Astrocyte (in vitro differentiated cells and primary cell): ENCODE measurements at places on chromosomes 5 and 9. TPM values are rescaled to one million over a fixed set of nuclear protein-coding genes. Genes with fewer than 3 reads are reported as not detected.
A peak's percentile ranks its signal among the peaks of the same experiment; 100 is the strongest.

Gene NMUR2
- total RNA-seq: not detected in 2 replicates

Gene C5orf58
- total RNA-seq: not detected in 2 replicates

Gene ESM1
- total RNA-seq: 0.54 TPM in 1 of 2 replicates, not detected in the other

Gene HAPLN1
- 45.0 and 71.9 TPM in 2 replicates for total RNA-seq

Gene AHRR
- total RNA-seq: 8.6 and 10.5 TPM in 2 replicates

Gene MTX3
- 13.8 and 14.0 TPM in 2 replicates for total RNA-seq

Gene DIPK1B
- 22.4 and 23.2 TPM in 2 replicates for total RNA-seq

Gene ARL14EPL
- total RNA-seq: not detected in 2 replicates

Gene NR4A3
- 3.2 and 3.6 TPM in 2 replicates for total RNA-seq

Gene MCTP1
- total RNA-seq: 40.6 and 45.9 TPM in 2 replicates

Gene SPINK6
- total RNA-seq: not detected in 2 replicates

Gene PCA3
- total RNA-seq: not detected in 2 replicates

Gene CD72
- total RNA-seq: 1.8 and 2.4 TPM in 2 replicates

Gene DAB2IP
- total RNA-seq: 41.4 and 41.7 TPM in 2 replicates

Gene GFI1B
- total RNA-seq: not detected in 2 replicates

Gene ENDOG
- total RNA-seq: 17.8 and 18.6 TPM in 2 replicates

Gene ARID3C
- 0.16 and 0.19 TPM in 2 replicates for total RNA-seq

Gene PCDHGA7
- total RNA-seq: 0.57 and 0.62 TPM in 2 replicates

Gene RAB3C
- 0.45 and 1.3 TPM in 2 replicates for total RNA-seq

GRCh38 chr9:79968533-79968932 lies 396.8 kb downstream of the TLE4 start:
- H3K27ac ChIP-seq: no peak overlapping the region
- H3K27me3 ChIP-seq: peaks cover 3% of the 10 kb centered on the region
- H3K4me1 ChIP-seq: no peaks in the 10 kb centered on the region
- H3K4me3 ChIP-seq: no peak overlapping the region

- no peaks in the 10 kb centered on the region for H3K36me3 ChIP-seq
- peaks cover 15% of the 10 kb centered on the region for H3K4me1 ChIP-seq
- H3K4me3 ChIP-seq: no peak overlapping the region
- peak; percentile 40 for DNase-seq
- H3K27ac ChIP-seq: no peak overlapping the region
- H3K27me3 ChIP-seq: no peaks in the 10 kb centered on the region
Measured at GRCh38 chr9:133691626-133692363, 46.4 kb downstream of the SARDH start.

- no peaks in the 10 kb centered on the region for H3K27me3 ChIP-seq
- H3K27ac ChIP-seq: no peak overlapping the region
- no peak overlapping the region for H3K4me3 ChIP-seq
- peaks cover 19% of the 10 kb centered on the region for H3K4me1 ChIP-seq
Measured at GRCh38 chr5:137340881-137341280, 158.2 kb downstream of the SPOCK1 start.

GRCh38 chr5:100694100-100694499 lies 158.9 kb downstream of the FAM174A start:
- H3K27me3 ChIP-seq: no peaks in the 10 kb centered on the region
- no peaks in the 10 kb centered on the region for H3K4me1 ChIP-seq
- no peak for DNase-seq
- no peak overlapping the region for H3K4me3 ChIP-seq
- H3K36me3 ChIP-seq: no peaks in the 10 kb centered on the region

DNA sequence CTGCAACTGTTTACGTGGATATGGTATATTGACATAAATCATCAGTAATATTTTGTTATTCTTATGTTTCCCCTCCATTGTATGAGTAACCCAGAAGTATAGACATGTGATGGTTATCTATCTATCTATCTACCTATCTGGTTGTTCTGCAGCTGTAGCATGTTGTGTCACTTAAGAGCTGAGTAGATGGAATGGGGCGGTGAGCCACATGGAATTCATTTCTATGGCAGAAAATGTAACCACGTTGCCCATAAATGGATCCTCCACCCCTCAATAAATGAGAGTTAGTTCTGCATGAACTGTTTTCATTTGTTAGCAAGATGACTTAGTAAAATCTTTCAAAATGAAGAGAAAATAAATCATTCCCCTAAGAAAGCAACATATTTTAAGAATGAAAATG lies 553.2 kb downstream of the MAT2B start:
- H3K36me3 ChIP-seq: no peaks in the 10 kb centered on the region
- no peak for DNase-seq
- H3K4me1 ChIP-seq: no peaks in the 10 kb centered on the region
- no peak overlapping the region for H3K4me3 ChIP-seq

DNA sequence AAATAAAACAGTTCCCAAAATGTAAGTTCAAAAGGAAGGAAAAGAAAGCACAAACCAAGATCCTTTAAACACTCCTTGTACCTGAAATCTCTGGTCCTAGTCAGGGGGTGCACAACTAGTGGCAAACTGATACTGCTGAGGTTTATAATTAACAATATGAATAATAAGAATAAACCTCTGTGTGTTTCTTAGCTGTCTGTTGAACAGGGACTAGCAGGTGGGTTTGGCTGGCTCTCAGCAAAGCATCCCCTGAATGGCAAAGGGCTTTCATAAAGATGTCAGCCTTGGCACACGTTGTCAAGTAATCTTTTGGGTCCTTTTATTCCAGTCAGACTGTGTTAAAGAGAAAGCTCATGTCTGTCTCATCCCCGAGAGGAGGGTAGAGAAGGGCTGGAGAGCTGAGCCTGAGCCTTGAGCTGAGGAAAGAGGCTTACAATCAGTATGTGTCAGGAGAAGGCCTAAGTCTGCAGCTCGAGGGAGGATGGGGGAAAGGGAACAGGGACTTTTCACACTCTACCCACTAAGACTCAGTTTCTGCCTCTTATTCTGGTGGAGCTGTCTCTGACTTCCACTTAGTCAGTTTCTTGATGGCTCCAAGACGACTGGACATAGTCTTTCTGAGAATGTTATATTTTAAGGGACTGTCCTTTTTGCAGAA lies 123.0 kb downstream of the GALNT10 start:
- H3K27me3 ChIP-seq: no peaks in the 10 kb centered on the region
- H3K4me3 ChIP-seq: no peak overlapping the region
- H3K4me1 ChIP-seq: peaks cover 28% of the 10 kb centered on the region
- H3K36me3 ChIP-seq: peaks cover 3% of the 10 kb centered on the region
- H3K27ac ChIP-seq: no peak overlapping the region

GRCh38 chr9:127841087-127841835 lies 13.2 kb downstream of the ENG start:
- H3K27me3 ChIP-seq: no peaks in the 10 kb centered on the region
- H3K36me3 ChIP-seq: no peaks in the 10 kb centered on the region
- H3K4me3 ChIP-seq: no peak overlapping the region
- DNase-seq: no peak
- no peak overlapping the region for H3K27ac ChIP-seq

DNA sequence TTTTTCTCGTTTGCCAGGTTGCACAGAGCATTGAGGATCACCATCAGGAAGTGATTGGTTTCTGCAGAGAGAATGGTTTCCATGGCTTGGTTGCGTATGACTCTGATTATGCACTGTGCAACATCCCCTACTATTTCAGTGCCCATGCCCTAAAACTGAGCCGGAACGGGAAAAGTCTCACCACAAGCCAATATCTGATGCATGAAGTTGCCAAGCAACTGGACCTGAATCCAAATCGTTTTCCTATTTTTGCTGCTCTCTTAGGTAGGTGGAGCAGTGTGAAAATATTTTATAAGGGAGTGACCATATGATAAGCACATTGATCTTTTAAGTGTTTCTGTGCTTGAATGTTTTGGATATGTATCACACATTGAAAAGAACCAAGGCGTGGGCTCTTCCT lies 17.7 kb upstream of the FAM120AOS start:
- H3K36me3 ChIP-seq: no peaks in the 10 kb centered on the region
- DNase-seq: peak; percentile 53
- H3K4me3 ChIP-seq: no peak overlapping the region
- no peaks in the 10 kb centered on the region for H3K27me3 ChIP-seq

- DNase-seq: no peak
- no peak overlapping the region for H3K4me3 ChIP-seq
- peaks cover 47% of the 10 kb centered on the region for H3K4me1 ChIP-seq
- no peaks in the 10 kb centered on the region for H3K27me3 ChIP-seq
- no peak overlapping the region for H3K27ac ChIP-seq
Measured at GRCh38 chr9:124662561-124662960, 108.5 kb downstream of the NR6A1 start.

- peaks cover 17% of the 10 kb centered on the region for H3K4me1 ChIP-seq
- H3K36me3 ChIP-seq: no peaks in the 10 kb centered on the region
Measured at GRCh38 chr9:72315089-72315509, 49.9 kb downstream of the ZFAND5 start.

DNA sequence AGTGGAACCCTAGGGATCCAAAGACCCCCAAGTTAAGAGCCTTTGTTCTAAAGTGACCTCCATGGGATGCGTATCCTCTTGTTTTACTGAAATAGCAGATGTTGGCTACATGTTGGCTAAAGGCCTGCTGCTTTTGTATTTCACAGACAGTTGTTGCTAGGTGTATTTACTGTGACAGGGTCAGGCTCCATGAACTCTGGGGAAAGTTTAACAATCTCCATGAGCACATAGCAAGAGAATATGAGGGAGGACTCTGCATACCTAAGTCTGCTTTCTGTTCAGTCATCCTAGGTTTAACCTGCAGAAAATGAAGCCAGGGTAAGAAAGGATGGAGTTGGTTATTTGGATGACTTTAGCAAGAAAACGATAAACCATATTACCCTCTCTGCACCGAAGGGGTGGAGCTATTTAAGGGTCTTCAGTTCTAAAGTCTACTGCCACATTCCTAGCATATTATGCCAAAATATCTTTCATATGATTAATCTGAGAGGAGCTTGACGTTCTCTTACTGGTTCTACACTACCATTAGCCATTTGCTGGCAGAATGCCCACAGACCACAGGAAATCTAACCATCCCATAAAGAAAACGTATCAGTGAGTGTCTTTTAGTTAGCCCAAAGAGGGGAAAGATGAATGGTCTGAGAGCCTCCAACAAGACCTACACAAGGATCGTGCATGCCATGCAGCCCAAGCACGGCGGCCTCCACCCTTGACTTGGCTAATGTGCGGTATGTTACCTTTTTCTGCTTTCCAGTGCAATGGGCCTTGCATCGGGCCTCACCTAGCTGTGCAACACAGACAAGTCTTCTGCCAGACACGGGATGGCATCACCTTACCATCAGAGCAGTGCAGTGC lies 127.8 kb downstream of the SAXO1 start:
- H3K4me3 ChIP-seq: no peak overlapping the region
- peaks cover 11% of the 10 kb centered on the region for H3K36me3 ChIP-seq
- H3K27me3 ChIP-seq: no peaks in the 10 kb centered on the region
- peak; percentile 71 for DNase-seq
- H3K4me1 ChIP-seq: peaks cover 40% of the 10 kb centered on the region
- peak overlapping the region; percentile 83 for H3K27ac ChIP-seq

- DNase-seq: no peak
- peaks cover 11% of the 10 kb centered on the region for H3K4me1 ChIP-seq
- H3K36me3 ChIP-seq: peaks cover 22% of the 10 kb centered on the region
- no peaks in the 10 kb centered on the region for H3K27me3 ChIP-seq
Measured at GRCh38 chr5:32602906-32603305, 17.5 kb downstream of the SUB1 start.

DNA sequence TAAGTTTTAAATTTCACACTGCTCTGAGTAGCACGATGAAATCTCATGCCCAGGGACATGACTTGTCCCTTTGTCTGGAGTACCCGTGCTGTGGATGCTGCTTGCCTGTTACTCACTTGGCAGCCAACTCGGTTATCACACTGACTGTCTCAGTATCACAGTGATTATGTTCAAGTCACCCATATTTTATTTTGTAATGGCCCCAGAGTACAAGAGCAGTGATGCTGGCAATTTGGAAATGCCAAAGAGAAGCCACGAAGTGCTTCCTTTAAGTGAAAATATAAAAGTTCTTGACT lies 22.8 kb upstream of the SCGB3A2 start:
- no peaks in the 10 kb centered on the region for H3K36me3 ChIP-seq
- no peak for DNase-seq
- H3K27me3 ChIP-seq: no peaks in the 10 kb centered on the region
- H3K4me1 ChIP-seq: no peaks in the 10 kb centered on the region

- H3K4me3 ChIP-seq: no peak overlapping the region
- no peak for DNase-seq
- H3K27ac ChIP-seq: no peak overlapping the region
- H3K4me1 ChIP-seq: no peaks in the 10 kb centered on the region
- H3K27me3 ChIP-seq: no peaks in the 10 kb centered on the region
Measured at GRCh38 chr5:45533663-45534062, 162.5 kb downstream of the HCN1 start.

DNA sequence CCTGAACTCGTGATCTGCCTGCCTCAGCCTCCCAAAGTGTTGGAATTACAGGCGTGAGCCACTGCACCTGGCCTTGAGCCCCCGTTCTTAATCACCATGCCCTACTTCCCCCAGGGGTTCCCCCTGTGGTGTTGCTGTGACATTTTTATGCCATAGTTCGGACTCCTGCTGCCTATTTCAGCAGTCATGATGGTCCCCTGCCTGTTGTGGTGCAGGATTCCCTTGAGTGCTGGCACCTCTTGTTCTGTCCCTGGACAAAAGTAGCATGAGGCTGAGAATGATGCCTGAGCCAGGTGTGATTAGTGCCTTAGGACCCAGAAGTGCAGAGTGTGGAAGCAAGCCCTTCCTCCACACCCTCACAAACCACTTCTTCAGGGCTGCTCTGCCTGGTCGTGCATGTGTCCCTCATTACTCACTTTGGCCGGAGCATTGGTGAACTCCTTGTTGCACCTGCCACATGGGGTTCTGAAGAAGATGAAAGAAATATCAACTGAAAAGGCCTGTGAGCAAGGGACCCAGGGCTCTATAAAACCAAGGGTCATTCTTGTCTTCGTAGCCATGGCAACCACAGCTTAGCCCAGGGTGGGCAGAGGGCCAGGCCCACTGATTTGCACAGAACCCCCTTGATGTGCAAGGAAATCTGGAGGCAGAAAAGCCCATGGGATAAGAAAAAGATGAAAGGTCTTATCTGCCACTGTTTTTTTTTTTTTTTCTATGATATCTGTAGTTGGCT lies 228.0 kb downstream of the NTRK2 start:
- H3K4me3 ChIP-seq: no peak overlapping the region
- no peak overlapping the region for H3K27ac ChIP-seq
- no peak for DNase-seq
- no peaks in the 10 kb centered on the region for H3K4me1 ChIP-seq
- no peaks in the 10 kb centered on the region for H3K36me3 ChIP-seq
- H3K27me3 ChIP-seq: peaks cover 3% of the 10 kb centered on the region

- H3K4me3 ChIP-seq: no peak overlapping the region
- H3K4me1 ChIP-seq: peaks cover 25% of the 10 kb centered on the region
- H3K36me3 ChIP-seq: no peaks in the 10 kb centered on the region
Measured at GRCh38 chr9:8366161-8366926, 566.8 kb upstream of the DMAC1 start.

DNA sequence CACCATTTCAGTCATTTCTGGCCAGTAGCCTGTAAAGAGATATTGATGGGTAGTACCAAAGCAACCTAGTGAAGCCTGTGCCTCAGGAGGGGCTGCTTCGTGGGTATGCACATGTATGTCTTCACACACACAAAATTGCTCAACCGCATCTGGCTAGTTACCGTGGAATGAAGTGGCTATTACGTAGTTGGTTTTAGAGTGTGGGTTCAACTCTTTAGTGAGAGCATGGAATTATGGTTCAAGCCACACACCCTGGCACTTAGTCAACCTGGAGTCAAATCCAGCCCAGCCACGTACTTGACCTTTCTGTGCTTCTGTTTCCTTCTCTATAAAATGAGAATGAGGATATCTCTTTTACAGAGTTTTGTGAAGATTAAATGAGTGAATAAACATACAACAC lies 174.9 kb downstream of the TTC39B start:
- DNase-seq: no peak
- H3K27me3 ChIP-seq: peaks cover under 1% of the 10 kb centered on the region
- H3K4me3 ChIP-seq: no peak overlapping the region
- H3K4me1 ChIP-seq: no peaks in the 10 kb centered on the region
- H3K36me3 ChIP-seq: no peaks in the 10 kb centered on the region
